ENCODE measurements at places on chromosomes 2 and 18.

GRCh38 chr18:41906528-41907146 lies 48.4 kb upstream of the PIK3C3 start:
- peak; percentile 46 for DNase-seq

GRCh38 chr2:200383380-200384110 lies 77.1 kb downstream of the SPATS2L start:
- no peak for DNase-seq

DNA sequence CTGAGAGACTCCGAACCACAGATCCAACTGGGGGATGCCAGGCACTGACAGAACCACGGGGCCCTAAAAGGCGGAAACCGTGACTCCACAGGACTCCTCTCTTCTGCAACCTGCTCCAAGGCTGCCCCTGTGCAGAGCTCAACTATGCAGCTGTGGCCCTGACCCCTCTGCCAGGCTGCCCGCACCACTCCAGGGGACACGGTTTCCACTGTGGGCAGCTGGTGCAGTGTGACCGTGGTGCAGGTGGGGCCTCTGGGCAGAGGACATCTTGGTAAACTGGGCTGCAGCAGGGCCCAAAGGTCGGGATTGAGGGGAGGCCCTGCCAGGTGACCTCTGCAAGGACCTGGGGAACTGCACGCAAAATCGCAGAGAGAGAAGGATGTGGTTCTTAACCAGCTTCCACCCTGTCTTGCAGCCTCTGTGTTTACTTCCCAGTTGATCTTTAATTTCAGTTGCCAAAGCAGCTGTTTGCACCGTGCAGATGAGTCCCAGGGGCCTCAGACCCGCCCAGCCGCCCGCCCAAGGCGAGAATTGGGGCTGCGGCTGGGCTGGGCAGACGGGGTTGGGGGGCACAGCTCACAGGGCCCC lies 104.6 kb upstream of the CTDP1 start:
- DNase-seq = no peak

DNA sequence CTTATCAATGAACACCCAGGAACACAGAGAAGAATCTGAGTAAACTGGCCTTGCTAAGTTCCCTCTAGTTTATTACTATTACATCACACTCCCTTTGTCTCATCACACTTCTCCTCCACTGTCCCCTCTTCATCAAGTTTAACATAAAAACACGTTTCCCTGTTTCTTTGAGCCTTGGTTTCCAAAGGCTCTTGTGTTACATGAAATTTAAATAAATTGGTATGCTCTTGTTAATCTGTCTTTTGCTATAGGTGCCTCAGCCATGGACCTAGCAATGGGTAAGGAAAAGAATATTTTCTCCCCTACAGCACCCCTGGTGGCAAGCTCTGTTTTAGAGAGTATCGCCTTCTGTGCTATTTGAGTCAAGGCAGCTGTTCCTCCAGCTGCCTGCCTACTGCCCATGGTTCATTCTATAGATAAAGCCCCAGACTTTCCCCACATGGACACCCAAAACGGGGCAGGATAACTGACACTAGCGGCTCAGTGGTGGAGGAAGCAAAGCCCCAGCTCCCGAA lies 31.8 kb downstream of the TGIF1 start:
- no peak for DNase-seq

- no peak for DNase-seq
Observed at GRCh38 chr2:101717071-101717845, 19.8 kb downstream of the MAP4K4 start.

GRCh38 chr2:234672498-234673150 lies 175.7 kb upstream of the ARL4C start:
- no peak for DNase-seq
